ENCODE measurements at places on chromosomes 4 and X.

GRCh38 chr4:52212702-52213101 is 161.6 kb downstream of the SPATA18 start:
- DNase-seq = no peak

DNA sequence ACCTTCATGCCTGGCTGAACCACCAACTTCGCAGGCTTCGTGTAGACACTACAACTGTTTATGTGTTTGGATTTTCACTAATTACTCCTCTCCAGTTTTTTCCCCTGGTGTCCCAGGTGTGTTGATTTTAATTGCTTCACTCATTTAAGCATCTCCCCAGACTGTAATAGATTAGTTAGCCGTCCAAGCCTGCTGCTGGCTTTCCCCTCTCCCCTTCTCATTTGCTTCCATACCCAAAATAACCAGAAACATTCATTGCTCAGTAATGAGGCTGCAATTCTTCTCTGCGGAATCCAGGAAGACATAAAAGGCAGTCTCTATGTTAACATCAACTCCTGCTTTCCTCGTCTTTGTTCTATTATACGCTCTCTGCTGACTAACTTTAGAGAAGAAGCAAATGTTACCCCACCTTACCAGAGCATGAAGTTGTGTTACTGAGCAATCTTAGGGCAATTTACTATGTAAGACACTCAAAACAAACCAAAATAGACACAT is 37.9 kb upstream of the SCRG1 start:
- no peak for DNase-seq

GRCh38 chr4:183873409-183874185 is 31.5 kb upstream of the STOX2 start:
- DNase-seq = no peak

GRCh38 chr4:119050527-119051090 is 85.0 kb upstream of the MYOZ2 start:
- DNase-seq = no peak

DNA sequence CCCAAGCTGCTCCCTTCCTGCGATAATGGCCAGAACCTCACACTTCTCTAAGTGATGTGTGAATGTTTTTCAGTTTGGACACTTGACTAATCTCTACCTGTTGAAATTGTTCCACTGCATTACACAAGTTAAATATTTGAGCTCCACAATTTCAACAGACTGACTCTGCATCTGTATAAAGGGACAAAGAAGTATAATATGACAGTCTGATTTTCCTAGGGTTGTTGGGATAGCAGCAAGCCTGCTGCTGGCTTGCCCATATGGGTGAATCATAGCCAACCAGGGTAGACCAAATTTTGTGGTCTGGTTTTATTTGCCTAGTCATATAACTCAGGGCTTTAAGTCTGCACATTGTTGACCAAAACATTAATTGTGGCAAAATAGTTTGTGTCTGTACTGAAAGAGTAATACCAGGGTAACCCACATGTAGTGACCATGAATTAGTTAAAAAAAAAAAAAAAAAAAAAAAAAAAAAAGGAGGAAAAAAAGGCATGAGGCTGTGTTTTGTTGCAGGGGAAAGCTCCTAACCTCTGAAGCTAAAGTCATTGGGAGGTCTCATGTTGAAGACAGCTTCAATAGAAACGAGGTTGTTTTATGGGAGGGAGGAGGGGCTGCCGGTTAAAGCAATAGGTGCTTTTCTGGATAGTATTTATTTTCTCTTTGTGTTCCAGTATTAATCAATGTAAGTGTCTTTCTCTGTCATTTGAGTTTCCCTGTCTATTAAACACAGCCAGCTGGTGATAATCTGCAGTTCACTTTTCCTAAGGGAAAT is 534.2 kb downstream of the RAB28 start:
- no peak for DNase-seq

GRCh38 chrX:153921511-153922446 is 4.3 kb downstream of the ARHGAP4 start:
- DNase-seq = no peak

GRCh38 chrX:17579026-17579425 is 158.3 kb upstream of the SCML1 start:
- no peak for DNase-seq

DNA sequence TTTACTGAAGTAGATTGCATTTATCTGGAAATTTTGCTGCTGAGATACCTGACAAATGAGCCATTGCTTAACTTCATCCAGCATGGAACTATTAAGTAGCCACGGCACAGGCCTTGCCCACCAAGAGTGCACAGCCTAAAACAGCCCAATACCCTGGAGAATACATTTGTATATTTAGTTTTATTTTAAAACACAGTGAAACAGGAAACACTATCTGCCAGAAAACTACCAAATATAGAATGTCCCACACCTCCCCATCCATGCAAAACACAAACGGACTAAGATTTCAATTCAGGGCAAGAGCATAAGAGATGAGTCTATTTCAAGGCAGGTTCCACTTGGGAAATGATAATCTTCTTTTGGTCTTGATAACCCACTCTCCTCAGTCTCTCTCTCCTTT is 57.1 kb downstream of the MAML3 start:
- no peak for DNase-seq

- no peak for DNase-seq
Measured at GRCh38 chrX:124030520-124030919, 69.0 kb downstream of the STAG2 start.

- no peak for DNase-seq
Measured at GRCh38 chr4:99624141-99624719, 33.4 kb downstream of the C4orf54 start.

DNA sequence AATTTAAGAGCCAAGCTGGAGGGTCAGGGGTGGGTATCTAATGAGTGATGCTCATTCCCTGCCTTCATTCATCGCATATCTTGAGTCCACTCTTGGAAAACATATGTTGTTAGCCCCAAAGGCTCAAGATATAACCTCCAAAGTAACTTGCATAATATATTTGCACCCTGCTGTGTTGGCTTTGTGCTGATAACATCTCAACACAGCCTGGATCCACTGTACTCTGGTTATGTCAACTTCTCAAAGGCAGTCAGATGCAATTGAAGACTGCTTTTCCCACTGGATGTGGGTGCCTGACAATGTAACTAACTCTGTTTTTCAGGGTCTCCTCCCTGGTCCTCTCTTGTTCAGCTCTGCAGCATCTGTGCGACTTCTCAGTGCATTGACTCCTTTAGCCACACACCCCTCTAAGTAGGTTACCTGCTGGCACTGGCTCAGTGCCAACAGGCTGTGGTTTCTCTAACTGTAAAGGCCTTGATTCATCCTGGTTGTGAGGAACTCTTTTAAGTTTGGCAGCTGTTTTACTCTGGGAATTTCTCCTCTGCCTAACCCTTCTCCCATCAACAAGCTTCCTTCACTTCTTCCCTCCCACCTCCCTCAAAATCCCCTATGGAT is 28.1 kb downstream of the SLC16A2 start:
- DNase-seq = no peak

- DNase-seq = peak; percentile 38
Measured at GRCh38 chrX:152926279-152926678, 28.4 kb downstream of the ZNF185 start.

DNA sequence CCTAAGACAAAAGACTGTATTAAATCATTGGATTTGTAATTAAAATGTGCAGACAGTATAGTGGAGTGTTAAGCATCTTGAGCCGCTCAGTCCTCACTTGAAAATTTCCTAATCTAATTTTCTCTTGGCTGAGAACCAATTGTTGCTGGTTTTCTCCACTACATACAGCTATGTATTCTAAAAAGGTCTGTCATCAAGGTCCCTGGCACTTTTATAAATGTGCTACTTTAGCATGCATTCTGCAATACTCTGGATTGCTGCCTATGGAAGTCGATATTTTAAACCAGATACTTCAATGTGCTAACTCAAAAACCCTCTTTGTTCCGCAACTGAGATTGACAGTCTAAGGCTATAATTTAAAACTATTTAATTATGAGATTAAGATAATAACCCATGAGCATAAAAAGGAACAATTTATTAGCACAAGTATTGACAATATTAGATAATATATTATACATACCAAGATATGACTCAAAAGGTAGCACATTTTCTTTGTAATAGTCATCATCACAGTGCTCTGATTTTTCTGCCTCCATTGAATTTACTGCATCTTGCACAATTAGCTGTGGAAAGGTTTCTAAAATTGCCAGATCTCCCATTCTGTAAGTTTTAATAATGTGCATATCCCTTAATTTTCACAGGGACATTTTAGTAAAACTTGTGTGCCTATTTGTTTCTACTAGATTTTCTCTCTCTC is 815.1 kb downstream of the ADGRL3 start:
- DNase-seq = no peak

DNA sequence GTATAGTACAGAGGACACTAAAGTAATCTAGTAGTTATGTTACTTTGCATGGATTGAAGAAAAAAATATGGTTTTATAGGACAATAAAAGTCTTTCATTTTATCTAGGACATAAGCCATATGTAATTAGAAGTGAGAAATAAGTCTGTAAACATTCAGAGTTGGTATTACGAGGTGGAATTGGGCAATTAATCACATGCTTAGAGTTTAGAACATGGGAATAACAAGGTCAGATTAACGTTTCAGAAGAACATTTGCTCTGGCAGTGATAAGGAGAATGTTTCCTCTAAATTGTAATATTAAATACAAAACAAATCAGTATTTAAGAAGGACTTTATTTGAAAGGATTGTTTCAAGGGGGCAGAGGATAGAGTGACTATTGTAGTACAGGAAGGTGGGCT is 15.6 kb upstream of the SULT1E1 start:
- no peak for DNase-seq

- no peak for DNase-seq
Measured at GRCh38 chr4:153489856-153490558, 23.8 kb downstream of the TMEM131L start.

DNA sequence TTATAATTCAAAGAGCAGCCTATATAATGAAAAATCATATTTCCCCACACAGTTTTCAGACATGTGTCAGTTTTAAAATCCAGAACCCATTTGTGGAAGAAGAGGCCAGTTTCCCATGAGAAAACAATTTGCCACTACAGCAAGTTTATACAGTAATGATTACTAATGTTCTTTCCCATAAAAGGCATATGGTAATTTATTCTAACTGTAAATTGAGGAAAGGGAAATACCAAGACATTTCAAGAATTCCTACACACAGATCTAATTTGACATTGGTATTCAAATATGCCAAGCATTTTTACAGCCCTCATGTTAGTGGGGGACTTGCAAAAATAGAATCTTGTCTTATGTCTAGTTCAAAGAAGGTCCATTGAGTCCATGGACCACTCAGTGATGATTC is 1368.6 kb downstream of the FSTL5 start:
- DNase-seq = no peak

- DNase-seq = no peak
Measured at GRCh38 chr4:187017147-187017546, 293.5 kb upstream of the FAT1 start.

DNA sequence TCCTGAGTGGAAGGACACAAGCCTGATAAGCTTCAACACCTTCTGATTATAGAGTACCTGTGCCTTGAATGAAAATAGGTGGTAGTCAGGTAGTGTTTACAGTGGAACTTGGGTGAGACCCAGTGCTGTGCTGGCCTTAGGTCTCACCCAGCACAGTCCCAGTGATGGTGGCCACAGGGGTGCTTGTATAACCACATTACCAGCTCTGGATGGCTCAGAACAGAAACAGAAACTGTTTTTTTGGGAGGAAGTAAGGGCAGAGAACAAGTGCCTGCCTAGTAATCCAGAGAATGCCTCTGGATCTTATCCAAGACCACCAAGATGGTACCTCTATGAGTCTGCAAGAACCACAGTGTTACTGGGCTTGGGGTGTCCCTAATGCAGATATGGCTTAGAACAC is 171.5 kb upstream of the DIPK2B start:
- no peak for DNase-seq

- no peak for DNase-seq
Measured at GRCh38 chr4:24559889-24560288, 24.5 kb downstream of the DHX15 start.

GRCh38 chr4:19947349-19947748 is 304.4 kb upstream of the SLIT2 start:
- no peak for DNase-seq
